NCI-H748 treated with DMSO at 0.1 percent for 48 hours (cell line): ENCODE measurements at places on chromosomes 1 and 21.
A peak's percentile ranks its signal among the peaks of the same experiment; 100 is the strongest.

- no peak for DNase-seq
Observed at GRCh38 chr1:31694964-31695313, 8.9 kb downstream of the COL16A1 start.

- DNase-seq: no peak
Observed at GRCh38 chr1:246106342-246106763, 400.7 kb downstream of the SMYD3 start.

DNA sequence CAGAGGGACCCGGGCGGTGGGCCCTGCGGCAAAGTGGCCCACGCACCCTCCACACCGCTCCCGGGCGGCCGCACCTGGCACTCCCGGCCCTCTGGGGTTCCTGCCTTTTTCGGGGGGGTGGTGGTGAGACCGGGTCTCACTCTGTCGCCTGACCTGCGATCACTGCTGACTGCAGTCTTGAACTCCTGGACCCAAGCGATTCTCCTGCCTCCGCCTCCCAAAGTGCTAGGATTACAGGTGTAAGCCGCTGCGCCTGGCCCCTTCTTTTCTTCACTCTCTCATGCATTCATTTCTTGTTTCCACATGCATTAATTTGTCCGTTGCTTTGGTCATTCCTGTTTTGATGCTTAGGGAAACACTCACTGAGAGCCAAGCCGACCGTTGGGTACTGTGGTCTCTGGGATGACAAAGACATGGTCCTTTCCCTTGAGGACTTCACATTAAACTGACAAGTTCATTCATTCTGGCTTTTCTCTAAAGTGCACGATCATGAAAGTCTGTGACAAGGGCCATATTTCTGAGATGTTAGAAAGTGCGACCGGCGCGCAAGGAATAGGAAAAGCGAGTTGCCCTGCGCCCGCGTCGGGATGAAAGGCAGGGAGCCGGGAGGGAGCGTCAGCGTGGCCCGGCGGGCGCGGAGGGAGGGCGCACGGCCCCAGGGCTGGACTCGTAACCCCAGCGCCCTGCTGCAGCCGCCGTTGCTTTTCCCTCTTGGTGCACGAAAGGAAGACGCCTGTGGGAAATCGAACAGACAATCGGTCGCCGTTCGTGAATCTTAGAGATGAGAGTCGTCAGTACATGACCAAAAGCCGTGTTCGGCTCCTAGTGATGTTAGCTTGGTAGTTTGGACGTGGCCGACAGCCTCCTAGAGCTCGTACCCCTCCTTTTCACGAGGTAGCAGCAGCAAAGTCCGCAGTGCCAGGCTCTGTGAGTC is 1.0 kb upstream of the MCOLN2 start:
- peak; percentile 41 for DNase-seq

GRCh38 chr1:182646739-182647138 is 37.6 kb downstream of the RGS8 start:
- DNase-seq: no peak

DNA sequence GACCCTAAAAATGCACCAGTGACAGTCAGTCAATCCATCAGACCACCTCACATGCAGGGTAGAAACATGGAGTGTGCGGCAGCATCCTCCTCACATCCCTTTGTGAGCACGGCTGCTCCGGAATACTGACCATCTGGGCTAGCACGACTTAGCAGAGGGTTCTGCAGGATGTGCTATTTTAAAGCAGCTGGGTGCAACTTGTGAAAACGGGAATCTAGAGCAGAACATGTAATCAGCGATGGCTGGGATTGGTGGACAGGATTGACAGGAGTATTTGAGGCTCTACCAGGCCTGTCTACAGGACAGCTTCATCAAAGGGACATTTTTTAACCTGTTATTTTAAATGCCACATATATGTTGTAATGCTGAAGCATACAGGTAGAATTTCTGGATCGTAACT is 16.8 kb upstream of the PLEKHM2 start:
- DNase-seq: no peak
